ENCODE measurements at places on chromosomes 13 and 19.
A peak's percentile ranks its signal among the peaks of the same experiment; 100 is the strongest.

DNA sequence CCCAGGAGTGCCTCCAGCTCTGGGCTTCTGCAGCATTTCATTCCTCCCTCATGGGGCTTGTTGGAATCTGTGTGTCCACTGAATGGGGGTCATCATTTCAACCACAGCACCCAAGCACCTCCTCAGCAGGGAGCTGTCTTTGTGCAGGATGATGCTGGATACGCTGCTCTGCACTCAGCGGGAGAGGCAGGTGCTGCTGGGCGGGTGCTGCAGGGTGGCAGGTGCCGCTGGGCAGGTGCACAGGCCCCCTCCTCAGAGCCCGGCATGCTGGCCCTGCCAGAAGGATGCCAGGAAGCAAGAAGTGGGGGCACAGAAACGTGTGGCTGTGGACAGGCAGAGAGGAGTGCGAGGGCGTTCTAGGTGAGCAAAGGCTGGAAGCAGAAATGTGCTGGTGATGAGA, 121.8 kb upstream of the VSTM2B start:
- DNase-seq, result no peak

GRCh38 chr19:36833430-36833829, 4.8 kb downstream of the ZNF790 start:
- no peak for DNase-seq

- no peak for DNase-seq
Measured at GRCh38 chr13:110759710-110760109, 46.2 kb downstream of the ING1 start.

- peak; percentile 28 for DNase-seq
Measured at GRCh38 chr13:31824705-31825517, 85.6 kb downstream of the RXFP2 start.

GRCh38 chr19:40689339-40690049, 957 bp downstream of the NUMBL start:
- no peak for DNase-seq

- DNase-seq, result no peak
Measured at GRCh38 chr19:17946965-17947784, 14.4 kb downstream of the CCDC124 start.

- DNase-seq, result no peak
Measured at GRCh38 chr13:100673376-100673712, 1.3 kb downstream of the TMTC4 start.

Measured in putamen (tissue), 1 donor.